ENCODE measurements at places on chromosomes 7 and 10. TPM values are rescaled to one million over a fixed set of nuclear protein-coding genes. Genes with fewer than 3 reads are reported as not detected.

GRCh38 chr7:30778255-30779025 lies 7.2 kb downstream of the MINDY4 start:
- no peak for DNase-seq

The OR2A5 gene
- not detected for total RNA-seq

DNA sequence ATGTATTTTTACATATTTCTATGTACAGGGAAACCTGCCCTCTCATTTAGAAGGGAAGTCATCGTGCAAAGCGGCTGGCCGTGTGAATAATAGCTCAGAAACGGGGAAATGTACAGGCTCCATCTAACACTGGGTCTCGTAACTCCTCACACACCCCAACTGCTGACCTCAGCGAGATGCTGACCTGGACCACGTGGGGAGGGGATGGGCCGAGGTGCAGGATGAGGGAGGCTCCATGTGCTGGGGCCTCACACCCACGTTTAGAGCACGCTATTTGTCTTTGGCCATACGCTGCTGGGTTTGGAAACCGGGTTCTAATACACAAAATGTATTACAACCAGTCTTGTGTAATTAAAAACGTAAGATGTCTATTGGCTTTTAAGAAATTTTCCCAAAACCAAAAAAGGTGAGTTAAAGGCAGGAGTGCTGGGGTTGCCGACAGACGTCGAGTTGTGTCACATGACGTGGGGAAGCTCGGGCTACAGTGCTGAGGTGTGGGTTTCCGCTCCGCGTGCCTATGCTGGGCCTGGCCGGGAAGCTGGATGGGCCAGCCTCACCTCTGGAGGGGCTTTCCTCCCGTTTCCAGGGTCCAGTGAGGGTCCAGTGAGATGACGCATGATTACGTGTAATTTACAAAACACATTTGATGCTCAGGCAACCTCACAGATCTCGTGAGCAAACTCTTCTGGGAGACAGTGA lies 215.6 kb downstream of the DNAJB6 start:
- DNase-seq: no peak

DNA sequence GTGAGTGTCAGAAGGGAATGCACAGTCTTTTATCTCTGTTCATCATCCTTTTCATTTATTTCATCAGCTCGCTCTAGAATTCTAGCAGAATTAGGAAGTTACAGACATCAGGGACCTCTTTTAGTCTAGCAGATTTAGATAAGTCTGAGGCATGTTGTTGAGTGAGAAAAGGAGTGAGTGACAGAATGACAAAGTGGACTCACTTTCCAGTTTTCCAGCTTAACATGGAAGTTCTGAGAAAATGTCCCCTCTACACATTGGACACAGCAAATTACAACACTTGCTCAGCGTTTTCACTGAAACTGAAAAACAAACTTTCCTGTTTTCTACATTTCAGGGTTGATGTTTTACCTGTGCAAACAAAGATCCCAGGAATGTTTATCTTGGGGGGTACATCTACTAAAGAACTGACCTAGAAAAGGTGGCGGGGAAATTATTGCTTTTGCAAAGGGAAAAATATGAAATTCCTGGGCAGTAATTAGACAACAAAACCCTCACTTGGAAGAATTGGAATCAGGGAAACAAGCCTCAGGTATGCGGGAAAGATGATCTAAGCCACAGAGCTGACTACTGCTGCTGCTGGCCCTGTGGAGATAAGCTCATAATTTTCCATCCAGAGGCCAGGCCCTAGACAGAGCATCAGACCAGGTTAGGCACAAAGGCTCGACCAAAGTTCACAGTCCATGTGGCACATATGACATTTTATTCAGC lies 14.6 kb upstream of the CYP3A5 start:
- DNase-seq: no peak

- DNase-seq: peak; percentile 83
Observed at GRCh38 chr7:92765725-92766124, 70.6 kb downstream of the CDK6 start.

DNA sequence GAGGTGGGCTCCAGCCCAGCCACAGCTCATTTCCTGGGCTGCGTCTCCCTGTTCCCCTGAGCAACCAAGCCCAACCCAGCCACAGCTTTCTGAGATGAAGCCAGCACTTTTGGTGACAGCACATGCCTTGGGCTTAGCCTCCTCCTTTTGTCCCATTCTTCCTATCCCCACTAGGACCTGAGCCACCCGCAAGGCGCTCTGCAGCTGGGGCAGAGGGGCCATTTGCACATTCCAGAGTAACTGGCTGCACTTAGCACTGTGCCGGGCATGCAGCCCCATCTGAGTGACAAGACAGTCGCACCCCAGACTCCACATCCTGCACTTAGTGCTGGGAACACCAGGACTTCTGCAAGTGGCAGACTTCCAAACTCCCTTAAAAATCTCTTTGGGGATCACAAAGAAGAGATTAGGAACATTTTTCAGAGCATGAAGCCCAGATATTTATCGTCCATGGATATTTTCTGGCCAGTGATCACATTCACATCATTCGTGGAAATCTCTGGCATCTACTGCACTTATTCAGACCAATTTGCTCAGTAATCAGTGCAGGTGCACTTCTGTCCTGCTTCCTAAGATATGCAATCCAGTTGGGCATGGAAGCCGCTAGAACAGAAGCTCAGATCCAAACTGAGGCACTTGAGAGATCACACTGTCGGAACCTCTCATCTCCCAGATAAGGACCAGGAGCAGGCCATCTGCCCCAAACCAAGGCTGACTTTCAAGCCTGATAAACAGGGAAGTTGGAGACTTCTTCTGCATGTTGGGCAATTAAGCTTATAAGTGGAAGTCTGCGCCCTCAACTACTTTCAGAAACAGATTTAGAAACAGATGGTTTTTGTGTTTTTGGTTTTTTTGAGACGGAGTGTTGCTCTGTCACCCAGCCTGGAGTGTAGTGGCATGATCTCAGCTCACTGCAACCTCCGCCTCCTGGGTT lies 26.4 kb downstream of the CHST15 start:
- DNase-seq: no peak

DNA sequence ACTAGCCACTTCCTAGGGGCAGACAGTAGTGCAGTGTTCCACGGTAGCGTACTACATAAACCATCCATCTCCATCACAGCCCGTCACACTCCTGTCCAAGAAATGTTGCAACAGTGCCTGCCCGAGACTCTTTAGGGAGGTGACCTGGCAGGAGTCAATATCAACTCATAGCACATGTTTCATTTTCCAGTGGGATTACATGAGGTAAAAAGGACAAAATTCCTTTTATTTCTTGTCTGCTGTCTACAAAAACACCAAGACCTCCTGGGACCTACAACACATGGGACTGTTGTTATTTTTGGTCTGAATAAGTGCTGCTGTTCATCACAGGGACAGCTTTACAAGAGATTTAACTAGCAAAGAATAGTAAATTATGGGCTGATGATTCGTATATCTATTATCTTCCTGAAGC lies 99.9 kb downstream of the MPP7 start:
- DNase-seq: no peak

The EPO gene
- not detected for total RNA-seq

The GPR15LG gene
- 0.33 TPM for total RNA-seq

The CDH23 gene
- 0.11 TPM for total RNA-seq

All from mammary epithelial cell (primary cell).